Psoas muscle (tissue), 8 donors: ENCODE measurements at places on chromosomes 4 and X. TPM values are rescaled to one million over a fixed set of nuclear protein-coding genes. Genes with fewer than 3 reads are reported as not detected.
A peak's percentile ranks its signal among the peaks of the same experiment; 100 is the strongest.

ETNPPL gene
- total RNA-seq: 0.24 TPM

DNA sequence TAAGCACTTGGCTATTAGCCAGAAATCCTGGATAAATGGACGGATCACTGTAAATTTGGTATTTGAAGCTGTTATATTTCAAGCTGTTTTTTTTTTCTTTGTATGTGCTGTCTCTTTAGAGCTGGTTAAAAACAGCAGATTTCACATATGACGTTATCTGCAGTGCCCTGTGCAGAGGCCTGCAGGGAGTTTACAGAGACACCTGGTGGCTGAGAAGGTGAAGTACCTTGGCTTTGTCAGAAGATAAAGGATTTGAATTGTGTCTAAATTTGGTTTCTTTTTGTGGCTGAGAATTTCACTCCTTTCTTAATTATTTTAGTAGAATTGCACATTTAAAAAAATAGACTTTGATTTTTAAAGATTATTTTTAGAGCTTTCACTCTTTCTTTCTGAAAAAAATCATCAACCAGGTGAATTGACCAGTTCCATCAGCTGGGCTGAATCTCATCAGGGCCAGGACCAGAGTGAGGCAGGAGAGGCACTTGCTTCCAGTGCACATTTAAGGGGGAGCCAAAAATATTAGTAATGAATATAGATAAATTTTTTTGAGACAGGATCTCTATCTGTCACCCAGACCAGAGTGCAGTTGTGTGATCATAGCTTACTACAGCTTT, 9.6 kb upstream of the CHRNA9 start:
- no peak for DNase-seq

POLN gene
- 3.0 TPM for total RNA-seq

DNA sequence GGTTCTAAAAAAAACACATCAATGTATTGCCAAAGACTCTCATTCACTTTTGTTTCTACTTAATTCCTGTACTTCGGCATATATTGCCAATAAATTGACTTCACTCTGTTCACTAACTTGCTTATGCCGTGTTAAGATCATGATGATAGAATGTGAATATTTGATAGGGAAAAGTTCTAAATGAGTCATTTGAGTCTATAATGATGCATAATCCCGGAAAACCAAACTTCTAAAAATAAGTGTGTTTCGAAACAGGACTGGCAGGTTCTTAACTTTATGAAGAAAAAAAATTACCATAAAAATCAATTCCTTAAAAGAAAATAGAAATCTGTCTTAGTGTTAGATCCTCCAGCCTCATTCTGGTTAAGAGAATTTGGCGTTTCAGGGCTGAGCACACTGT, 387.5 kb upstream of the FTHL17 start:
- DNase-seq: no peak

GRCh38 chr4:137378393-137378792, 153.9 kb downstream of the PCDH18 start:
- DNase-seq: no peak

DNA sequence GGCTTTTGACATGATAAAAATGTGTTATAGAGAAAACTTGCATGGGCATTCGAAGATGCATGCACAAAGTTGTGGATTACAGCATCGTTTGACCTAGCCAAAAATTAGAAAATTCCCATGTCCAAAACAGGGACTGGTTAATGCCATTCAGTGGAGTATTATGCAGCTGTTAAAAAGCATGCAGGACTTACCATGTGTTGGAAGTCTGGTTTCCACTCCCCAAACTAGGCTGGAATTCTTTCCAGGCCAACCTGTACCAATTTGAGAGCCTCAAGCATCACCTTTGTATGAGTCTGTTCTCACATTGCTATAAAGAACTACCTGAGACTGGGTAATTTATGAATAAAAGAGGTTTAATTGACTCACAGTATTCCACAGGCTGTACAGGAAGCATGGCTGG, 45.9 kb upstream of the MTM1 start:
- no peak for DNase-seq

- no peak for DNase-seq
Observed at GRCh38 chr4:82988323-82988832, 22.2 kb downstream of the LIN54 start.

- DNase-seq: peak; percentile 80
Observed at GRCh38 chr4:8123389-8123788, 35.2 kb downstream of the ABLIM2 start.

GRCh38 chr4:81465406-81466340, 6.0 kb downstream of the RASGEF1B start:
- DNase-seq: no peak

- peak; percentile 24 for DNase-seq
Observed at GRCh38 chr4:110197529-110198042, 829 bp downstream of the ELOVL6 start.

CYBB gene
- total RNA-seq: 11.3 TPM

DNA sequence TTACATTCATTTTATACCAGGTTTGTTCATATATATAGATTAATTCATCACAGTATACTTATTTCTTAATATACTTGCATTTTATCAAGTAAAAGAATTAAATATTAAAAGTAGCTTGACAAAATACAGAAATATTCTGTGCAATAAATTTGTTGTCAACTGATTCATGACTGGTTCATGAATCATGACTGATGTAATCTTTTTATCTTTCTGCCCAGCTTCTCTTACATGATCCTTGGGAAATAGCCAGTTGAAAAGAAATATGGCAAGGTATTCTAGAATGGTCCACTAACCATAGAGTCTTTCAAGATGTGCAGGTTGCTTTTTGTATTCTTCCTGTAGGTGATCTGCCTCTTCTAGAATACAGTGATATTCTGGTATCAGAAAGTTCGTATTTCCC, 4.2 kb upstream of the CCNA2 start:
- no peak for DNase-seq

DNA sequence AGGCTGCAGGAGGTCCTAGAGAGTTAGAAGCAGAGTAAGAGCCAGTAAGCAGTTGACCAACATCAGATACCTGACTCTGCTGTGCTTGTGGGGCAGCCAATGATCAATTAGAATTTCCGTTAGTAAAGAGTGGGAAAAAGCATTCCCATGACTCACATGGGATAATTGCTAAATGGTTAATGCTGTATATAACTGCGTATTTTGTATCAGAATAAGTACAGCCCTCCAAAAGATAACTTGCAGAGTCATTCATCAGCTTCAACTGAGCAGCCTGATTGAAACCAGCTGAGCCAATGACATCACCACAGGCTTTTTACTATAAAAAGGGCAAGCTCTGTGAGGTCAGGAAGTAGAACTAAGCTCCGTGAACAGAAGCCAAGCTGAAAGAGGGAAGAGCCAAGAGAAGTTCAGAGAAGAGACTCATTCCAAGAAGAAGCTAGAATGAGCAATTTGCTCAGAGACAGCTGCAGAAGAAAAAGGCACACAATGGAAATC, 67.9 kb downstream of the PPP3CA start:
- DNase-seq: no peak

GRCh38 chr4:141416677-141417363, 196.1 kb downstream of the ZNF330 start:
- no peak for DNase-seq

GRCh38 chr4:69984030-69984443, 11.7 kb upstream of the STATH start:
- DNase-seq: no peak

- no peak for DNase-seq
Observed at GRCh38 chr4:1806596-1807331, 13.7 kb downstream of the FGFR3 start.

GRCh38 chr4:101356928-101357327, 9.6 kb upstream of the PPP3CA start:
- no peak for DNase-seq

GYPB gene
- total RNA-seq: not detected

MAGEA2B gene
- total RNA-seq: not detected

- DNase-seq: no peak
Observed at GRCh38 chrX:12007881-12008280, 130.4 kb upstream of the FRMPD4 start.

DNA sequence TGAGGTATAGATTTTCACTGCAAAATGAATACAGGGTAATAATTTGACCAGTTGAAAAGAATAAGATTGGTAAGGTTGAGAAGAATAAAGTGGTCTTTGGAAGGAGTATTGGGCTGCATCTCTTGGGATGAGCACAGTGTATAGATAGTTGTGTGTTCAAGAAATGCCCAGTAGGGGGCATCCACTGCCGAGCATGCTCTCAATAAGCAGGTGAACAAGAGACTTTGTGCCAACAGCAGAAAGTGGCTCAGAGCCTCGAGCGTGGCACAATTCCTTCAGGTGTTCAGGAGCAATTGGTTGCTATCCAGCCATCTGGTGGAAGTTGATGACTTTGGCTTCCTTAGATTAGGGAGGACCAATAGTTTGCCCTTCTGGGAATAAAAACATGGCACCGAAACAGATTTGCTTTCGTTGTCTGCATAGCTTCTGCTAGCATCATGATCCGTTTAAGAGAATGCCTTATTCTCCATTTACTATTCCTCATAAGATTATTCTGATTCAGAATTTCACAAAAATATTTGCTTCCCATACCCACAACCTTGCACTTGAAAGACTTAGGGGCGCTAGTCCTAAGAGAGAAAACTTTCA, 258.1 kb upstream of the NEIL3 start:
- DNase-seq: no peak

- DNase-seq: no peak
Observed at GRCh38 chrX:97380200-97380599, 496.5 kb downstream of the RPA4 start.

- DNase-seq: no peak
Observed at GRCh38 chr4:184388106-184388505, 86.2 kb downstream of the IRF2 start.

- no peak for DNase-seq
Observed at GRCh38 chrX:47610511-47610910, 9.1 kb downstream of the SYN1 start.

GRCh38 chrX:24479924-24480323, 14.8 kb downstream of the PDK3 start:
- no peak for DNase-seq

GRCh38 chr4:155428128-155428527, 51.4 kb upstream of the MAP9 start:
- DNase-seq: no peak

GRCh38 chr4:244471-244870, 60.8 kb downstream of the ZNF732 start:
- no peak for DNase-seq

GRCh38 chr4:118939169-118939783, 50.6 kb downstream of the SYNPO2 start:
- DNase-seq: no peak

- DNase-seq: no peak
Observed at GRCh38 chr4:98574816-98575215, 83.6 kb downstream of the TSPAN5 start.

VGLL1 gene
- total RNA-seq: not detected

CLIC2 gene
- total RNA-seq: 3.2 TPM

DNA sequence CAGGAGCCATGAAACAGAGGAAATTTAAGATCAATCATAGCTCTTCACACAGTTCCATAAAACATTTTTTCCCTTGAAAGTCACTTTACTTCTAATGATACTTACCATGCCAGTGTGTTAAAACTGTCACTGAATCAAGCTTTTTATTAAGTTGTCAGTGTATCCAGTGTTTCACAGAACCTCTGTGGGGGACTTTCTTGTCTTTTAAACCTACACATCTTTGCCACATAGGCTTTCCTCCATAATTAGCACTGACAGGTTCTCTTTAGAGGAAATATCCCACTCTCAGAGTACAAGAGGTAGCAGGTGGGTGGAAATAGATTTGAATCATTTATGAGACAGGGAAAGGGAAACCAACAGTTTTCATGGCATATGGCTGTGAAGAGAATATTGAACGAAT, 25.8 kb upstream of the DYNLT3 start:
- DNase-seq: no peak

GRCh38 chr4:116005037-116005805, 891.8 kb upstream of the NDST4 start:
- no peak for DNase-seq

DNA sequence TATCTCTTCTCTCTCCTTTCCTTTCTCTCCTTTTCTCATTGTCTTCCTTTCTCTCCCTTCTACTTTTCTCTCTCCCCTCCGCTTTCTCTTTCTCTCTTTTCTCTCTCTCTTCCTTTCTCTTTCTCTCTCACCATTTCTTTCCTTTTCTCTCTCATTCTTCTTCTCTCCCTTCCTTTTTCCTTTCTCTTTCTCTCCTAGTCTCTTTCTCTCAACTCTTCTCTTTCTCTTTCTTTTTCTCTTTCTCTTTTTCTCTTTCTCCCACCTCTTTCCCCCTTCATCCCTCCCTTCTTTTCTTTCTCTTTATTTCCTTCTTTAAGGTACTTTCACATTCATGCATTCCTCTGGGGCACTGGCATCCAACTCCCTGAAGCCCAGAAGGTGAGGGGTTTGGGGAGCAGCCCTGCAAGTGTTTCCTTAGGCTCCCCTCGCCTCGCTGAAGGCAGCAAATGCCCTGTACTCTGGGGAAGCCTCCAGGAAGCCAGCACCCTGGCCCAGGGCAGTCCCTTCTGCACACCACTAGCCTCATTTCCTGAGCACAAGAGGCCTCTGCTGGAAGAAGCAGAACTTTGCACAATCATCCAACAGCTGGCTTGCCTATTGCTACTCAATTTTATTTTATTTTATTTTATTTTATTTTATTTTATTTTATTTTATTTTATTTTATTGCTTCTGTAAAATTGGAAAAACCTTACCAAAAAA, 124.2 kb downstream of the NFKB1 start:
- peak; percentile 33 for DNase-seq

DNA sequence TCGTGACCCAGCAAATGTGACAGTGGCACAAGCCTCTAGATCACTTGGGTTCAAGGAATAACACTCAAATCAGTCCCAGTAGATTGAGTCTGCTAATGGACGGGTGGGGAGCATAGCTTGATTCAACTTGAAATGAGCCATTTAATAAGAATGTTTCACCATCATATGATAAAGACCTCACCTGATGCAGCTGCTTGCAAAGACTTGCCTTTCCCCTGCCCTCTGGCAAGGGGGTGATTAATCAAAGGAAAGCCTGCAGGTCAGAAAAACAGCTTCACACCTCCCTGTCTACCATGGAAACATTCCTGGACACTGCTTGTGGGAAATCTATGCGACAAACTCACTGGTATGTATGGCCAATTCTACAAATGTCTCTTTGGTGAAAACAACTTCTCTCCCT, 54.5 kb downstream of the CD99L2 start:
- no peak for DNase-seq

FAM47E gene
- 1.7 TPM for total RNA-seq

AFF2 gene
- 0.15 TPM for total RNA-seq

GRCh38 chrX:43467608-43468234, 188.4 kb upstream of the MAOA start:
- DNase-seq: no peak

TRO gene
- total RNA-seq: 0.61 TPM

- no peak for DNase-seq
Observed at GRCh38 chr4:35175487-35175886, 1068.8 kb downstream of the ARAP2 start.

TGIF2LX gene
- total RNA-seq: not detected

- DNase-seq: no peak
Observed at GRCh38 chr4:127782025-127782274, 172 bp upstream of the HSPA4L start.

GRCh38 chrX:26845056-26845455, 618.1 kb downstream of the PPP4R3C start:
- no peak for DNase-seq

DNA sequence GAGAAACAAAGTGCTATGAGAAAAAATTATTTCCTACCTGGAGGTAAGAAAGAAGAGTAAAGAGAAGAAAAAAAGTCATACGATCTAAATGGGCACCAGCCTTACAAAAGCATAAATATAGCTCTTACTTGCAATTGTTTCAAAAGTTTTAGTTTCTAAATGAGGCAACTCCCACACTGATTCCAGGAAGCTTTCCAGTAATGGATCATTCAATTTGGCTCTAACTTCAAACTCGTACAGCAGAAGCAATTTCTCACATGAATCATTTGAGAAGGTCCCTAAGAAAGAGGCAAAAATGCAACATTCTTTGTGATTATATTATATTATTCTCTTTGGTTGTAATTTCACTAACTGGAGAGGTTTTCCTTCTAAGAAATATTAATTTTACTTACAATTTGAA, 109.9 kb downstream of the DLG3 start:
- no peak for DNase-seq
